ENCODE measurements at places on chromosomes 1 and 21.

GRCh38 chr1:155392898-155393411, 72.3 kb downstream of the RUSC1 start:
- H3K4me3 ChIP-seq: no peak overlapping the region
- no peak for DNase-seq
- H3K27me3 ChIP-seq: no peaks in the 10 kb centered on the region

DNA sequence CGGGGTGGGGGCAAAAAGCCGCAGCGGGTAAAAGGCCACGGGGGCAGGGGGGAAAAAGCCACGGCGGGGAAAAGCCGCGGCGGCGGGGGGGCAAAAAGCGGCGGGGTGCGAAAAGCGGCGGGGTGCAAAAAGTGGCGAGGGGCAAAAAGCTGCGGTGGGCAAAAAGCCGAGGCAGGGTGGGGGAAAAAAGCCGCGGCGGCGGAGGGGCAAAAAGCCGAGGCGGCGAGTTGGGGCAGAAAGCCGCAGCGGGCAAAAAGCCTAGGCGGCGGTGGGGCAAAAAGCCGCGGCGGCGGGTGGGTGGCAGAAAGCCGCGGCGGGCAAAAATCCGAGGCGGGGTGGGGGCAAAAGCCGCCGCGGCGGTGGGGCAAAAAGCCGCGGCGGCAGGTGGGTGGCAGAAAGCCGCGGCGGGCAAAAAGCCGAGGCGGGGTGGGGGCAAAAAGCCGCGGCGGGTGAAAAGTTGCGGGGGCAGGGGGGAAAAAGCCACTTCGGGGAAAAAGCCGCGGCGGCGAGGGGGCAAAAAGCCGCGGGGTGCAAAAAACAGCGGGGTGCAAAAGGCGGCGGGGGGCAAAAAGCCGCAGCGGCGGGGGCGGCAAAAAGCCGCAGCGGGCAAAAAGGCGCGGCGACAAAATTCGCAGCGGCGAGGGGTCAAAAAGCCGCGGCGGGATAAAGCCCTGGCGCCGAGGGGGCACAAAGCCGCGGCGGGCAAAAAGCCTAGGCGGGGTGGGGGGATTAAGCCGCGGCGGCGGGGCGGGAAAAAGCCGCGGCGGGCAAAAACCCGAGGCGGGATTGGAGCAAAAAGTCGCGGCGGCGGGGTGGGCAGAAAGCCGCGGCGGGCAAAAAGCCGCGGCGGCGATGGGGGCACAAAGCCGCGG, 3901.2 kb downstream of the SRGAP2C start:
- no peak overlapping the region for H3K4me3 ChIP-seq
- no peak for DNase-seq
- no peaks in the 10 kb centered on the region for H3K36me3 ChIP-seq

DNA sequence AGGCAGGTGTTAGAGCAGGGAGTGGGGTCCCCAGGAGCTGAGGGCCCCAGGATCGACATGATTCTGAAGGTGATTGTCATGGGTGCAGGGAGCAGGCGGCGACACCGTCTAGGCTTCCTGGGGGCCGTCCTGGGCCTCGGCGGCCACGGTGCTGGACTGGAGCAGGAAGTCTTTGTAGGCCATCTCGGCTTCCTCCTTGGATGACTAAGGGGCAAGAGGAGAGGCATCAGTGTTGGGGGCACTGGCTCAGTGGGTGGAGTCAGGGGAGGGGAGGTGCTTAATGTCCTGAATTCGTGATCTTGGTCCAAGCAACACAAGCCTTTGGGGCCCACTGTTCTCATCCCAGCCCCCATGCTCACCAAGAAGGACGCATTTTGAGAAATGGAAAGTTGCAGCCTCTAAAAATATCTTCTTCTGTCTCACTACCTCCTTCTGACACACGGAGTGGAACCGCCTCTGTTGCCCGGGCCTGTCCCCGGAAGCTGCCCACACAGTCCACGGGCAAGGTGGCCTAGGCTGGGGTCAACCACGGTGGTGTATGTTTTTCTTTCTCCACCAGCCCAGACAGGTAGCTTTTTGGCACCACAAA, 8.6 kb upstream of the FCMR start:
- H3K27me3 ChIP-seq: no peaks in the 10 kb centered on the region
- H3K27ac ChIP-seq: no peak overlapping the region
- no peak overlapping the region for H3K4me3 ChIP-seq
- no peaks in the 10 kb centered on the region for H3K4me1 ChIP-seq
- DNase-seq: no peak

GRCh38 chr1:161176468-161177111, 717 bp downstream of the B4GALT3 start:
- no peaks in the 10 kb centered on the region for H3K36me3 ChIP-seq
- peak overlapping the region; percentile 86 for H3K27ac ChIP-seq
- DNase-seq: no peak
- no peaks in the 10 kb centered on the region for H3K27me3 ChIP-seq

DNA sequence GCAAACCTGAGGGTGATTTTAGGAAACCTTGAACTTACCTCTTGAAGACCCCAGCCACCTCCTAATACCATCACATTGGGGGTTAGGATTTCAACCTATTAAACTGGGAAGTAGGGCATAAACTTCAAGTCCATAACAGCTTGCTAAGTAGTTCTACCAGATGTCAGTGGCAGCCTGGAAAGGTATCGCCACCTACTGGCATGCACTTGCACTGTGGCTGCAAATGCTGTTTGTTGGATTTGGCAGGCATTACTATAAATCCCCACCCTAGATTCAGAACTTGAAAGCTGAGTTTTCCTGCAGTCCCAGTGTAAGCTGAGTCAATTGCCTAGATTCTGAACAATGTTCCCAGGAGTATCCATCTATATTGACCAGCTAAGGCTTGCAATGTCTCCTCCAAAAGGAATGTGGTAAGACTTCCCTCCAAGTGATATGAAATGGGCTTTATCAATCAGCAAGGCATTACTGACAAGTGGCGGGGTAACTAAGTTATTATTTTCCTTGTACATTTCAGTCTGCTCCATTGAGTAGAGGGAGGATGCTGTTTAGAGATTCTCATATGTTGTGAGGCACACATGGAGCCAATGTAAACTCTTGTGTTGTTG, 474.5 kb downstream of the PTPRC start:
- DNase-seq: peak; percentile 54
- H3K27ac ChIP-seq: no peak overlapping the region
- no peaks in the 10 kb centered on the region for H3K4me1 ChIP-seq
- no peak overlapping the region for H3K4me3 ChIP-seq
- no peaks in the 10 kb centered on the region for H3K27me3 ChIP-seq

- H3K27me3 ChIP-seq: no peaks in the 10 kb centered on the region
- no peak overlapping the region for H3K4me3 ChIP-seq
- H3K36me3 ChIP-seq: no peaks in the 10 kb centered on the region
- DNase-seq: no peak
- H3K27ac ChIP-seq: no peak overlapping the region
- peaks cover 57% of the 10 kb centered on the region for H3K4me1 ChIP-seq
Observed at GRCh38 chr1:12457771-12458170, 160.2 kb downstream of the DHRS3 start.

DNA sequence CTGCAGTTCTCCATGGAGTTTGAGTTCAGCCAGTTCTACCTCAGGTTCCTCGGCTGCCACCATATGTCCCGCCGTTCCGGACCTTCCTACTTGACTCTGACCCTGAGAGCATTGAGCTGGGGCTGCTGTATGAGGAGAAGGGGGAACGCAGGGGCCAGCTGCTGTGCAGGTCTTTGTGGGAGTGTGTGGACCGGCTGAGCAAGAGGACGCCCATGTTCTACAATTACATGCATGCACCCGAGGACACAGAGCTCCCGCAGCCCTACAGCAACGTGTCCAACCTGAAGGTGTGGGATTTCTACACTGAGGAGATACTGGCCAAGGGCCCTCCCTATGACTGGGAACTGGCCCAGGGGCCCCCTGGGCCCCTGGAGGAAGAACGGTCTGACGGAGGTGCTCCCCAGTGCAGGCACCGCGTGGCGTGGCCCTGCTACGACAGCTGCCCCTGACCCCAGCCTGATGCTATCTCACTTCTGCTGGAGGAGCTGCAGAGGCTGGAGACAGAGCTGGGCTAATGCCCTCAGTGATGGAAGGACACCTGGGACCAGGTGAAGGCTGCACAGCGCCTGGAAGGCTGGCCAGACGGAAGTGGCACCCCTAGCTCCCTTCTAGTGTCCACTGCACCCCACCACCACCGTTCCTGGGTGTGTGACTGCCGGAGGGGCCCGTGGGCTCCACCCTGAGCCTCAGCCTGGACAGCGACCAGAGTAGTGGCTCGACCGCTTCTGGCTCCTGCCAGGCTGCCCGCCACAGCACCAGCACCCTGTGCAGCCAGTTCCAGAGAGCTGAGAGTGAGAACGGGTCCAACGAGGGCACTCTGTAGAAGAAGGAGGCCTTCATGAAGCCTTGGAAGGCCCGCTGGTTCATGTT, 20.8 kb upstream of the NPPB start:
- H3K4me1 ChIP-seq: peaks cover 9% of the 10 kb centered on the region
- H3K27ac ChIP-seq: no peak overlapping the region
- H3K4me3 ChIP-seq: no peak overlapping the region

DNA sequence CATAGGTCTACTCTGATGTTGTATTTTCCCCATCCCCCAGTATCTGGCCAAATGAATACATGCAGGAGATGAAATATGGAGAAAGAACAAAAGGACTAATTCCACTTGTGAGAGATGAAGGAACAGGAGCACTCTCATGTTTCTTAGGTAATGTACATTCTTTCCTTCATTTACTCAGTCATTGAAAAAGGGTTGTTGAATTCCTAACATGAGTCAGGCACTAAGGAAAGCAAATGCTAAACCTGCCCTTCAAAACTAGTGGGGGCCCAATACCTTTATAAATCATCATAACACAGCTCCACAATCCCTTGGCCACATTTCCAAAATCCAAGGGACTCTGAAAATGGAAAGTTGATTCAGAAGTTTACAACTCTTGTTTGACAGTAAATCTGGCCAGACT, 94.3 kb downstream of the DIRAS3 start:
- H3K36me3 ChIP-seq: no peaks in the 10 kb centered on the region
- no peaks in the 10 kb centered on the region for H3K27me3 ChIP-seq
- H3K27ac ChIP-seq: no peak overlapping the region
- no peak for DNase-seq
- no peak overlapping the region for H3K4me3 ChIP-seq

- no peak for DNase-seq
- H3K27me3 ChIP-seq: no peaks in the 10 kb centered on the region
- H3K36me3 ChIP-seq: no peaks in the 10 kb centered on the region
- no peak overlapping the region for H3K4me3 ChIP-seq
- H3K27ac ChIP-seq: no peak overlapping the region
Observed at GRCh38 chr1:99754055-99754626, 12.3 kb downstream of the FRRS1 start.

DNA sequence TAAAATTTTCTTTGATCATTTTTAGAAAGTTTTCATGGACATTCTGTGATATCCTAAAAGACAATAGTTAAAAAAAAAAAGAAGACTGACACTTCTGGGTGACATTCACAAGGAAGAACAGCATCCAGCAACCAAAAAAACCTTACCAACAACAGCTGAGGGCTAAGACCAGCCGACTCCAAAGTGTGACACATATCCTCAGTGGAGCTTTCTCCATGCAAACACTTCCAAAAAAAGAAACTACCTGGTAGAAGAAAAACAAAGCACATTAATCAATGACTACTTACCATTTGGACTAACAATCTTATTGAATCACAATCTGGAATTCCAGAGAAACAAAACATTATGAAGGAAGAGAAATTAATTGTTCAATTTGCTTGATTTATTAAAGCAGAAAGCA, 88.2 kb downstream of the IARS2 start:
- H3K4me1 ChIP-seq: no peaks in the 10 kb centered on the region
- no peaks in the 10 kb centered on the region for H3K36me3 ChIP-seq
- H3K27ac ChIP-seq: no peak overlapping the region

- no peaks in the 10 kb centered on the region for H3K4me1 ChIP-seq
- no peaks in the 10 kb centered on the region for H3K36me3 ChIP-seq
- no peaks in the 10 kb centered on the region for H3K27me3 ChIP-seq
- DNase-seq: no peak
Observed at GRCh38 chr1:52166996-52167753, 25.3 kb downstream of the ZFYVE9 start.

DNA sequence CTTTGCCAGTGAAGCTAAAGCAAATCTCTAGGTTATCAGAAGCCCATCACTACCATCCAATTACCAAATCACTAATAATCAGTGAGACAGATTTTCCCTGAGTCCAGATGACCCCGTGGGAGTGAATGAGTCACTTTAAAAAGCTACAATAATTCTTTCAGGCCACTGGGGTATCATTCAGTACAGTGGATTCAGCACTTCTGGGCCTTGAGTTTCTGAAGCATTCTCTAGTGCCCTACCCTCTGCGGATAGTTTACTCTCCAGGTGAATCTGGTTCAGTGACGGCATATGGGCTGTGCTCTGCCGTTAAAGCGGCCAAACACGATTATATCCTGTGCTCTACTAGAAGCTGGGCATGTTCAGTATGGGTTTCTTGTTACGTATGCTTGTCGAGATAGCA, 26.1 kb downstream of the NR5A2 start:
- H3K27ac ChIP-seq: peak overlapping the region; percentile 83
- H3K4me3 ChIP-seq: no peak overlapping the region
- peak; percentile 65 for DNase-seq
- no peaks in the 10 kb centered on the region for H3K36me3 ChIP-seq

- no peak overlapping the region for H3K4me3 ChIP-seq
- no peaks in the 10 kb centered on the region for H3K27me3 ChIP-seq
- H3K27ac ChIP-seq: no peak overlapping the region
- H3K4me1 ChIP-seq: no peaks in the 10 kb centered on the region
Observed at GRCh38 chr21:42028766-42029425, 18.7 kb upstream of the ZBTB21 start.

DNA sequence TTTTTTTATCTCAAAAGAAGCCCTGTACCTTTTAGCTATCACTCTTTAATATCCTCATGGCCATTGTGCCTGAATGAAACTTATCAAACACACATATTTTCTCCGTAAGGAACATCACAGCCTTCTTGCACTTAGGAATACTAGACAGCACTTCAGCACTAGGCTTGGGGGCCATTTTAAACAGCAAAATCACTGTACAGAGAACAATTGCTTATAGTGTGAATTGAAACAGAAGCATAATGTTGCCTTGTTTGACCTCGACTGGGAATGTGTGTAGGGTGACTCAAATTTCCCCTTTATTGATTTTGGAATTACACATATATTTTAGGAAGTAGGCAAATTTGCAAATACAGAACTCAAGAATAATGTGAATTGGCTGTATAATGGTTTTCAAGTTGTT, 36.4 kb downstream of the KYAT3 start:
- DNase-seq: no peak
- no peak overlapping the region for H3K27ac ChIP-seq
- no peaks in the 10 kb centered on the region for H3K27me3 ChIP-seq
- H3K4me1 ChIP-seq: no peaks in the 10 kb centered on the region
- no peak overlapping the region for H3K4me3 ChIP-seq

DNA sequence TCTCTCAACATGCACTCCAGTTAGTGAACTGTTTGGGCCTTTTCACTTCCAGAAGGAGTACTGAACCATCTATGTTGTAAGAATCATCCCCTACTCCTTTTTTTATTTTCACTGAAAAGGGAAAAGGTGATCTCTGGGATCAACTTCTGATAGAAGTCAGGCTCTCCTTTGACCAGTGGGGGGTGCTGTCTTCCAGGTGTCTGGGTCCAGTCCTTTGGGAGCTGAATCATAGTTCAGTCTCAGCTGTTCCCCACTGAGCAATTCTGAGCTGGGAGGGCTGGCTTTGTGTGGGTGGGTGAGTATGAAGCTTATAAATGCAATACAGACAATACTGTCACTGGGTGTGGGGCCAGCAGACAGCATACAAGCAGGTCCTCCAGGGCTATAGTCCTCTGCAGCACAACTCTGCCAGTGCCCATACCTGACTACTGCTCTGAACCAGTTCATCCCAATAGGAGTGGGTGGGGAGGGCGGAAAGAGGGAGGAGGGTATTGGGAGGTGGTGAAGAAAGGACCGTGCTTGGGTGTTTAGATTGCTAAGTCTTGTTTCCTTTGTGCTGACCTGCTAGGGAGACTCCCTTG, 12.5 kb upstream of the SARS1 start:
- H3K36me3 ChIP-seq: no peaks in the 10 kb centered on the region
- H3K4me3 ChIP-seq: no peak overlapping the region
- DNase-seq: peak; percentile 78

Data from hepatocyte (in vitro differentiated cells).